ENCODE measurements at places on chromosomes 7 and 10.

DNA sequence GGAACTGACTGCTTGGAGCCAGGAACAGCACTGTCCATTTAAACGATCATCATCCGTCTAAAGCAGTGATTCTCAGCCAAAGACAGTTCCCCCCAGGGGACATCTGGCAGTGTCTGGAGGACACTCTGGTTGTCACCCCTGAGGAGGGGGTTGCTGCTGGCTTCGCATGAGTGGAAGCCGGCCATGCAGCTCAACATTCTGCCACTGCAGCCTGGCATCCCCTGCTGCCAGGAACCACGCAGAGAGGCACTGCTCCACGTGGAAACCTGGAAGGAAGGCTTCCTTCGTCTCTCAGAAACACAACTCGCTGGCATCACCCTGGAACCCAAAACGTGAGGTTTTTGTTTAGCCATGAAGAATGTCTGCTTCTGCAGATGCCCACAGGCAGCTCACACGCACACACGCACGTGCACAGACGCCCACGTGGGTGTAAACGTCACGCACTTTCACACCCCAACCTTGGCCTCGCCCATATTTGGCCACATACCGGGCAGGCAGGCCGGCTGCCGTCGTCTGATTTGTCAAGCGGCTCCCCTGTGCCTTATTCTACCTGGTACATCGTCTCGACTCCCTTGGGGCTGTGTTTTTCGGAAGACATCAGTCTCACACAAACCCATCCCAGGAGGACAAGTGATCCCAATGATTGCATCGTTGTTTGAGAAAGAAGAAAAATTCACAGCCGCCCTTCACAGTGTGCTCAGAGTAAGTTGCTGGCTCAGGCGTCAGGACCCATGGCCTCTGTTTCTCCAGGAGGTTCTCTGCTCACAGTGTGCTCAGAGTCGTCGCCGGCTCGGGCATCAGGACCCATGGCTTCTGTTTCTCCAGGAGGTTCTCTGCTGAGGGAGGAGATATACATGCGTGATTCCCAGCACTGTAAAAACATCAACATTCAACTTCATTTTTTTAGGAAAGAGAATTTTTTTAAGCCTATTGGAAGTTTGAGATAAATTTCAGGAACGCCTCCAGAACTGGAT is 127.2 kb upstream of the PPP2R2D start:
- no peak for DNase-seq

DNA sequence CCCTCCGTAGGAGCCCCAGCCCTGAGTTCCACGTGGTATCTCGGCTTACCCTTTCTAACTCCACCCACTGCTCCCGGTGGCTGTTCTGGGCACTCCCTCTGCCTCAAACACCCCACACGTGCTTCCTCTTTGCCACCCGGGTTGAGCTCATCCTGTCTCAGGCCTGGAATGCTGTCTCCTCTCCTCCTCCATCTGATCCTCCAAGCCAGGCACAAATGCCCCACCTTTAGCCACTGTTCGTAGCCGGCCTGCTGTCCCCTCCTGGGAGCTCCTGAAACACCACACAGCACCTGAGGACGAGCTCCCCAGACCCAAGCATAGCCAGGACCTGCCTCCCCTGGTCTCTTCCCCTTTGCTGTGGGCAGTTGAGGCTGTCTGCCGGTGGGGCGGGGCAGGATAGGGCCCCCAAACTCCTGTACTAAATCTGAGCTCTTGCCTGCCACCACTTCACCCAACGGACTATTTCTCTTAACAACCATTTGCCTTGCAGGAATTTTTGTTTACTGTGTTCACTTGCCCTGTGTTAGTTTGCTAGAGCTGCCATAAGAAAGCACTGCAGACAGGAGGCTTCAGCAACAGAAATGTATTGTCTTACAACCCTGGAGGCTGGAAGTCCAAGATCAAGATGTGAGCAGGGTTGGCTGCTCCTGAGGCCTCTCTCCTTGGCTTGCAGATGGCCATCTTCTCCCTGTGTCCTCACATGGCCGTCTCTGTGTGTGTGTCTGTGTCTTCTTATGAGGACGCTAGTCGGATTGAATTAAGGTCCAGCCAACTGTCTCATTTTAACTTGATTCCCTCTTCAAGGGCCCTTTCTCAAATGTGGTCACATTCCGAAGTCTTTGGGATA is 58.3 kb upstream of the SHH start:
- DNase-seq = peak; percentile 6

GRCh38 chr7:154532771-154533170 is 470.2 kb downstream of the PAXIP1 start:
- no peak for DNase-seq

GRCh38 chr10:113503930-113504329 is 48.9 kb upstream of the HABP2 start:
- no peak for DNase-seq

DNA sequence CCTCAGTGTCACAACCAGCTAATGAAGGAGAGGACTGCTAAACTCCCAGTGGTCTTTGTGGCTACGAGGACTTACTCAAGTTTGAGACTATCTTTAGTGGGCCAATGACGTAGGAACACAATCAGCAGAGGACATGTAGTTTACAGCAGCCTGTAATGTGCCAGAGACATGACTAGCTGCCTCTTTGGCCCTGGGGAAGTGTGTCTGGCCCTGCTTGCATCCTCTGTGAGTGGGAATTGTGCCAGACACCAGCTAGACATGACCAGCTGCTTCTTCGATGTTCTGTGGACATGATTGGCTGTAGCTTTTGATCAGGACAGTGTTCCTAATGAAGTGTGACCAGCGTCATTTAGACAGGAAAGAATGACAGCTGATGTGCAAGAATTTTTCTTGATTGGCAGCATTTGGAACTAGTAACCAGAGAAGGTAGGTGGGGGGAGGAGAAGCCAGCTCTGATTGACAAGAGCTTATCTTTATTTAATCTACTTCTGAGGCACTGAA is 141.7 kb downstream of the AUTS2 start:
- no peak for DNase-seq

- DNase-seq = no peak
Observed at GRCh38 chr7:32536585-32536984, 41.3 kb downstream of the AVL9 start.

GRCh38 chr7:107467972-107468371 is 1.9 kb upstream of the GPR22 start:
- no peak for DNase-seq

GRCh38 chr7:72751978-72752377 is 76.0 kb downstream of the TYW1B start:
- DNase-seq = no peak

- no peak for DNase-seq
Observed at GRCh38 chr7:82080254-82080927, 310.5 kb upstream of the HGF start.

- DNase-seq = no peak
Observed at GRCh38 chr10:111600772-111601171, 523.9 kb downstream of the ADRA2A start.

- no peak for DNase-seq
Observed at GRCh38 chr7:103143868-103144267, 5.0 kb downstream of the NAPEPLD start.

DNA sequence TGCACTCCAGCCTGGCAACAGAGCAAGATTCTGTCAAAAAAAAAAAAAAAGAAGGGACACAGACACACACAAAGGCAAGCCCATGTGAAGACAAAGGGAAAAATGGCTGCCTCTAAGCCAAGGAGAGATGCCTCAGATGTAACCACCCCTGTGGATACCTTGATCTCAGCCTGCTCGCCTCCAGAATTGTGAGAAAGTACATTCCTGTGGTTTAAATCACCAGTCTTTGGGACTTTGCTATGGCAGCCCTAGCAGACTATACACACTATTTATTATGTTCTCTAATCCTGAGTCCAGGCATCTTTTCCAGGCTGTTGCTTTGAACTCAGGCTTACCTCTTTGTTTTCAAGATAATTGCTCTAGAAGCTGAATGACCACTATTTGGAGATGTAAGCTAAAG is 494.3 kb downstream of the GALNT17 start:
- DNase-seq = no peak

DNA sequence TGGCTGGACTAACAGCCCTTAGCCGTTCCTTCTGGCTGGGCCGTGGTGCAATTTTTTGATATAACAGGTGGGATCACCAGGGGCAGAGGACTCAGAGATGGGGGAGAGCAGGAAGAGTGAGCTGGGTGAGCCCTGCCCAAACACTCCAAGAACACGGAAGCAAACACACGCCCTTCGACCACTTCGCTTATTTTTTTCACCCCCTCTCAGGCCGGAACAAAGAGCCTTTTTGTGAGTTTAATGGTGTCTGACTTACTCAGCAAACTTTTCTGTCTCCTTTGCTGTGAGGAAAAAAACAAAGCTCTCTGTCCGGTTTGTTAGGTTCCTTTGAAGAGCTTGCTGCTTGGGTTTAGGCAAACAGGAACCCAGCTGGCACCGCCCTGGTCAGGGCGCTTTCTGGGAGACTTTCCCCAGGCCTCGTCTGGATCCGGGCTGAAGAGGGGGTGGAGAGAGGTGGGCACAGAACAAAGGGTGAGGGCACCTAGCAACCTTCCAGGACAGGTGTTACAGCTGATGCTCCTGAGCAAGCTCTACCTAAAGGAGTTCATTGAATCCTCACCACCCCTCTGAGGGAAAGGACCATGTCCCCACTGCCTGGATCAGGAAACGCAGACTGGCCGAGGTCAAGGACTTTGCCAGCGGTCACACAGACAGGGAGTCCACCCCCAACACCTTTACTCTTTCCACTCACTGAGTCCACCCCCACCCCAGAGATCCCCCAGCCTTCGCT is 23.3 kb downstream of the CALML3 start:
- DNase-seq = no peak

DNA sequence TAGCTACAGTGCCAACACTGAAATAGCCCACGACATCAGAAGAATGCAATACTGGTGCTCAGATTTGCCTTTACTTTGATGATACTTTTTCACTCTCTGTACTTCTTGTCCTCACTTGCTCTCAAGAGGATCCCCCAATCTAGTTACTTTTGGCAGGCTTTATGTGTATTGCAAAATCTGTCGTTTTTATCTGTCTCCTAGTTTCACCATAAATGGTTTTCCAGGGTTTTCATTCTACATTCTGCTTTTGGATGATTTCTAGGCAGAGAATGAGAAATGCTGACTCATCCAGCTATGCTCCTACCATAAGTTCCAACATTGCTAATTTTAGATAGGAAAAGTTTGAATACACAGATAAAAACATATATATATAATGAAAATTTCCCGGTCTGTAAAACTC is 659.5 kb upstream of the NRG3 start:
- no peak for DNase-seq

DNA sequence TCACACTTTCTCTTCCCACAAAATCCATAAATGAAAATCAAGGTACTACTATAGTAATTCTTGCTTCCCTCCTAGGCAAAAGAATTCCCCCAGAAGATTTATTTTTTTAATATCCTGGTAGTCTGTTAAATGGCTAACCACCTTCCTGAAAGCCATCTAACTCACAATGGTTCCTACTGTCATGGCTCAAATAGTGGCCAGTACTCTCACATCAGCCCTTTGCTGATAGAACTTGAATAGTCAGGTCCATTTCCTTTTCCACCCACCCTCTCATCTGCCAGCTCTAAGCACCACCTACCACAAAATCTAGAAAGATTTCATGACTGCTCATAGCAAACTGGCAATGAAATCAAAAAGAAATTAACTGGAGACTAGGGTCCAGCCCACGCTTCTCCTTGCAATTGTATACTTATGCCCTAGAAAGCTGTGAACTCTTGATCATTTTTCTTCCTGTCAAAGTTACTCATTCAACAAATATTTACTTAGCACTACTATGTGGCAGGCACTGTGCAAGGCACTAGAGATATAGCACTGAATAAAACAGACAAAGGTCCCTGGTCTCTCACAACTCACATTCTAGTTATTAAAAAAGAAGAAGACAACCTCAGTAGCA is 60.4 kb downstream of the ARMH3 start:
- no peak for DNase-seq

DNA sequence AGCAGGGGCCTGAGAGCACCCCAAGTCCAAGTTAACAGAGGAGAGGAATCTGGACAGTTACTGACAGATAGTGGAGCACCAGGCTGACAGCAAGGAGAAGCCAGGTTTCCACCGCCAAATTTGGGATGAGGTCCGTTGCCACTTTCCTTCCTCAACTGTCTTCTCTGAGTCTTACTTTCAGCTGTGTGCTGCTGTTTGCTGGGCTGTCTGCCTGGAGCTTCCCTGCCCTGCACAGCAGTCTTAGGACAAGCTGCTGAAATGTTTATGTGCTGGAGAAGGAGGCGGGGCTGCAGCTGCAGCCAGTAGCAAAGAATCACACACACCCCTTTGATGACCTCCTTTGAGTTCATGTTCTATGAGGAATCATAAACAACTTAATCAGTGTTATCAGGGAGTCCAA is 17.4 kb upstream of the CYP3A7 start:
- DNase-seq = no peak

DNA sequence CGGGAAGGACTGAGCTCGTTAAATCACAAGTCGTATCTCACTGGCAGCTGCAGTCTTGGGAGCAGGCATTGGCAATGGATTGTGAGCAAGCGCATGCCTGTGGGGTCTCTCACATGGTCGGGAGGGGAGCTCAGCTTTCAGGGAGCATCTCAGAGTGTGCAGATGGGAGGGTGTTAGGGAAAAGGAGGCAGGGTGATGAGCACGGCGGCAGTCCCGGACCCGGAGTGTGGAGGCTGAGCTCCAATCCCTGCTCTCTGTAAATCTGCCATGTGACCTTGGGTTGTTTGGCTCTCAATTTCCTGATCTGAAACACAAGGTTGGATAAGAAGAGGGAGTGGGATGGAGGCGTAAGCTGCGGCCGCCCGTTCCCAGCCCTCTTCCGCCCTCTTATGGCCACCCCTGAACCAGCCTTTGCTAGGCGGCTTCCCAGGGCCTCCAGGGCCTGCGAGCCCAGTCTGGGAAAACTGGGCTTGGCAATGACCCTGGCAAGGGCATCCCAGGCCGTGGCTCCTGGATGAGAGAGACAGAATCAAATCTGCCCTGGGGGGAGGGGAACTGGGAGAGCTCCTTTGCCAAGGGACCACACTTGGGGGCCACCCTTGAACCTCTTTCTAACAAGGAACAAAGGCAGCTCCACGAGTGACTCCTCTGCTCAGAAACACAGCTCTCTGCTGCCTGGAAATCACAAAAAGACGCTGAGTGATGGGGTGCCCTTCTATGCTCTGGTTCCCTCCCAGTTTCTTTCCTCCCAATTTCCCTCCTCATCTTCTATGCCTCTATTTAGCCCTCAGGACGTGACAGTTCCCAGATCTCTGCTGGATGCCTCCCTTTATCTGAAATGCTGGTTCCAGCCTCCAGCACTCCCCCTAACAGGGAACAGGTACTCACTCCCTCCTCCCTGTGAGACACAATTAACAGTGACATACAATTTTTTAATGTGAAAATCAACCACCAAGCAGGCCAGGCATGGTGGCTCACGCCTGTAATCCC is 41.7 kb upstream of the LOXL4 start:
- DNase-seq = peak; percentile 20

GRCh38 chr10:64658528-64658927 is 1137.3 kb downstream of the REEP3 start:
- DNase-seq = no peak

DNA sequence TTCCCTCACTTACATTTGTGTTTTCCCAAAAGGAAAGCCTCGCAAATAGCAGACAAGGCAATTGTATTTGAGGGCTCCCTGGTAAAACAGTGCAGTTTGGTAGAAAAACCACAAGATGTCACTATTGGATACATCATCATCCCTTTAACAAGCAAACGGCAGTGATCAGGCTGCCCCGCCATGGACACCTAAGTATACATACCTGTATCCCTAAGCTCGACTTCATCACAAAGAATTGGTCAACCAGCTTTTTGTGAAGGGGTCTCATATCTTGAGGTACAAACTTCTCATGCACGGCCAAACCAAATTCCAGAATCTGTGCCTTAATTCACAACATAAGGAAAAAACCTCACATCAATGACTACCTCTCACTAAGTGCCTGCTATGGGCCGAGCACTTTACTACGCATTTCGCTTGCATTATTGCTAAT is 179.5 kb upstream of the IMMP2L start:
- DNase-seq = peak; percentile 24
